KBM-7 (cell line): ENCODE measurements at places on chromosomes 3 and 15.

DNA sequence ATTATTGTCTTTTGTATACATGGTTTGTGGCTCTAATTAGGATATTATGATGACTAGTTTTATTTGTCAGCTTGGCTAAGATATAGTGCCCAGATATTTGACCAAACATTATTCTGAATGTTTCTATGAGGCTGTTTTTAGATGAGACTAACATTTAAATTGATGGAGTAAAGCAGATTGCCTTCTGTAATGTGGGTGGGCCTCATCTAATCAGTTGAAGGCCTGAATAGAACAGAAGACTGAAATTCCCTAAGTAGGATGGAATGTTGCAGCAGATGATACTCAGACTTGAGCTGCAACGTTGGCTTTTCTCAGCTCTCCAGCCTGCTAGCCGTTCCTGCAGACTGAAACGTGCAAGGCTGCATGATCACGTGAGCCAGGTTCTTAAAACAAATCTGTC is 546.5 kb downstream of the EDEM1 start:
- no peak for DNase-seq

GRCh38 chr15:81163961-81164800 is 30.1 kb downstream of the CFAP161 start:
- DNase-seq = peak; percentile 48

DNA sequence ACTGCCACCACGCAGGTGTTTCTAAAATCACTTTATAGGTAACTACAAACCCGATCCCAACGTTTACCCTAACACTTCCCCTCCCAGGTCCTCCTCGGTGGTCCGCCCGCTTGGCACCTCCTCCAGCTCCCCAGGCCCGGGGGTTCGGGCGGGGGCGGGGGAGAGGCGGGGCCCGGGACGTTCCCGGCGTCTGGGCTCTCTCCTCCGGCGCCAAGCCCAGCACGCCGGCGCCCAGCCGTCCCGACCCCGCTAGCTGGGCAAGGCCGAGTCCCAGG is 562 bp downstream of the CGGBP1 start:
- no peak for DNase-seq

- no peak for DNase-seq
Observed at GRCh38 chr3:126664591-126665214, 9.8 kb upstream of the TXNRD3 start.

DNA sequence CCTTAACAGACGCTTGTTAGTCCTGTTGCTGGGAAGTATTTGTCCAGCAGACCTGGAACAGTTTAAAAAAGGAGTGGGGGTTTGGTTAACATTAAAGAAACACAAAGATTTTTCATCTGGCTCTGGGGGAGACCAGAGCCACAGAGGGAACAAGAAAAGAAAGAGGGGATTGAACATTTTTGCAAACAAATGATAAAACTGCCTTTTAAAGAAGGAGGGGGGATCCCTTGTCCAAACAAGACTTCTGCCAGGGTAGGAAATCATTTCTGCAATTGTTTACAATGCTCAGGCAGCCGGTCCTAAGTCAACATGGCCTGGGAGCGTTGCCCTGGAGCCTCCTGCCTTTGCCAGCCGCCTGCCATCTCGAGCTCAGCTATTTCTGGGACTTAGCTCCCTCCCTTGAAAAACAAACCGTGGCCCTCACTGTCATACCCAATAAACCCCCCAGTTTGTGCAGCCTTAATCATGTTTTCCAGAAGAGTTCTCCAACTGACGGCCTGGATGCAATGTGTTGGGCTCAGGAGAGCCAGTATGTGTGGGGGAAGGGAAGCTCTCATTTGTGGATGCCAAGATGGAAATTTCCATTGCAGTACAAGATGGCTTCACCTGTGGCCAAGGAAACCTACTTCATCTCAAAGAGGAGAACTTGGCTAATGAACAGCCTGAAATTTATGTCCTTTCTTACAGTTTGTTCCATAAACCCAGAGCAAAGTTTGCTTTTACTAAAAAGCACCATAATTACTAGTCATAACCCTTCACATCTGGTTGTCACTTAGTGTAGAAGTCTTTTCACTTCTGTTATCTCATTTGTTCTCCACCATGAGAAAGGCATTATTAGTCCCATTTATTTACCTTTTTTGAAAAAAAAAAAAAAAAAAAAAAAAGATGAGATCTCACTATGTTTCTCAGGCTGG is 75.9 kb upstream of the RNU6-1 start:
- DNase-seq = no peak

DNA sequence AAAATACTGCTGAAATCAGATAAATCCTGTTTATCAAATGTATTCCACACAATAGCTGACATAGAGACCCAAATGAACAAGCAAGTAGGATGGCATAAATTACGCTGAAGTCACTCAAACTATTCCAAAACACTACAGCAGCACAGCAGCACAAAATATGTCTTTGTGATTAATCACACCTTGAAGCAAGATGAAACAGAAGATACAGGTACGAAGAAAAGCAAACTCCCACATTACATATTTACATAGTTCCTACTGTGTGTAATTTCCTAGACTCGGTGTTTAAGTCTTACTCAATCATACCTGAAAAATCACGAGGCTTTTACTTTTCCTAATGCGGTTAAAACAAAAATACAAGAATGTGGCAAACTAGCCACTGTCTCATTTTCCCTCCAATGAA is 38.3 kb downstream of the CHSY1 start:
- DNase-seq = no peak

DNA sequence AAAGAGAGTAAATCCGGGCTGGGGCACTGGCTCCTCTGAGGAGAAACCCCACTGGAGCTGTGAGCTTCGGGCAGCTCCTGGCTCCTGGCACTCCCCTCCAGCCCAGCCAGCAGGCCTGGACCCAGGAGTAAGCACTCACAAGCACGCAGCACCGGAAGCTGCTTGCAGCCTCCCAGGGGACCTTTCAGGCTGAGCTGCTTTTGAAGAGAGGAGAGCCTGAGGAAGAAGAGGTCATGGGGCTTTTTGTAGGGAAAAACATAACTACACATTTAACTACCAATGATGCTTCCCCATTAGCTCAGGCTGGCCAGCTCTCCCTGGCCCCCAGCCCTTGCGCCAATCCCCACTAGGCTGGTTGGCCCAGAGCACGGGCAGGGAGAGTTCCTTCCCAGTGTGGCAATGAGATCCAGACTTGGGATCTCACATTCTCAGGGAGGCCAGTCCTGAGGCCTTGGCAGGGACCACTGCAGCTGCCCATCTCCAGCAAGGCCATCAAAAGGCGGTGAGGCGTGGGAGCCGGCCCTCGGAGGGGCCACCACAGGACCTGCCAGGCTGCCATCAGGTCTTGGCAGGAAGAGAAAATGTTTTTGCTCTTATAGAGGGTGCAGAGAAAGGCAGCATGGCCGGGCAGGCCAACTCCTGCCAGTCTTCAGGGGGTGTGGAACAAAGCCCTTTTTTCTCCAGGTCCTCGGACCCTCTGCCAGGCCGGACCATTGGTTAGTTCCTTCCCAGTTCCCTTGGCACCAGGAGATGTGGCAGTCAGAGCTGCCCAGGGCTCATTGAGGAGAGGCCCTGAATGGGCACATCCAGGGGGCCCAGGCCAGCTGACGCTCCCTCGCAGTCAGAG is 41.5 kb upstream of the MFGE8 start:
- no peak for DNase-seq

- DNase-seq = no peak
Observed at GRCh38 chr3:5585085-5585484, 397.6 kb downstream of the EDEM1 start.

- DNase-seq = no peak
Observed at GRCh38 chr3:125232401-125232800, 19.9 kb upstream of the SLC12A8 start.

- DNase-seq = peak; percentile 19
Observed at GRCh38 chr3:10354361-10355015, 33.6 kb upstream of the SEC13 start.

- DNase-seq = no peak
Observed at GRCh38 chr15:56994280-56994679, 75.8 kb downstream of the TCF12 start.

DNA sequence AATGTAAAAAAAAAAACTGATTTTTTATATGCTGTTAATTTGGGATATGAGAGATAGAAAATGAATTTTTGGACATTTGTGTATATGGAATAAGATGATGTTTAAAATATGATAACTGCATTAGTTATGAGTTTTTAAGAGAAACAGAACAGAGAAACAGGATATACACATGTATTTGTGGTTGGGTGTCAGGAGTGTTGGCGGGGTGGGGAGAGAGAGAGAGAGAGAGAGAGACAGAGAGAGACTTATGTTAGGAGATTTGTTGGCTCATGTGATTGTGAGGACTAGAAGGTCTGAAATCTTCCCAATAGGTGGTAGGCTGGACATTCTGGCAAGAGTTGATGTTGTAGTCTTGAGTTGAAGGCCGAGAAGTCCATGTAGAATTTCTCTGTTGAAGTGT is 1121.6 kb upstream of the GBE1 start:
- DNase-seq = no peak

DNA sequence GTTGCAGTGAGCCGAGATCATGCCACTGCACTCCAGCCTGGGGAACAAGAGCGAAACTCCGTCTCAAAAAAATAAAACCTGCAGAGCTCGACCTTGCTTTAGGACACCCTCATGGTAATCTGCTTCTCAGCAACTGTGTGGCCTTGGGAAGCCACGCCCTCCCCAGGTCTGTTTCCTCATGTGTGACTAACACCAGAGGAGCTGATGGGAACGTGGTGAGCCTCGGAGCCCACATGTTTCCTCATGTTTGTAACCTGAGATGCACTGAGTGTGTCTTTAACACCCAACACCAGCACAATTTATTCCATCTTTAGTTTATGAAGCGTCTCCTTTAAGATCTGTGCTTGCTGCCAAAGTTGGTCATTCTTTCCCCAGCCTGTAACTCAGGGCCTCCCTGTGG is 142.8 kb downstream of the OCA2 start:
- DNase-seq = peak; percentile 58
